Stimulated activated CD8-positive, alpha-beta memory T cell treated with anti-CD3 and anti-CD28 coated beads, Interleukin-2, amount 100 ng/mL, for 48 hours (primary cell): ENCODE measurements at places on chromosomes 5 and 9.

DNA sequence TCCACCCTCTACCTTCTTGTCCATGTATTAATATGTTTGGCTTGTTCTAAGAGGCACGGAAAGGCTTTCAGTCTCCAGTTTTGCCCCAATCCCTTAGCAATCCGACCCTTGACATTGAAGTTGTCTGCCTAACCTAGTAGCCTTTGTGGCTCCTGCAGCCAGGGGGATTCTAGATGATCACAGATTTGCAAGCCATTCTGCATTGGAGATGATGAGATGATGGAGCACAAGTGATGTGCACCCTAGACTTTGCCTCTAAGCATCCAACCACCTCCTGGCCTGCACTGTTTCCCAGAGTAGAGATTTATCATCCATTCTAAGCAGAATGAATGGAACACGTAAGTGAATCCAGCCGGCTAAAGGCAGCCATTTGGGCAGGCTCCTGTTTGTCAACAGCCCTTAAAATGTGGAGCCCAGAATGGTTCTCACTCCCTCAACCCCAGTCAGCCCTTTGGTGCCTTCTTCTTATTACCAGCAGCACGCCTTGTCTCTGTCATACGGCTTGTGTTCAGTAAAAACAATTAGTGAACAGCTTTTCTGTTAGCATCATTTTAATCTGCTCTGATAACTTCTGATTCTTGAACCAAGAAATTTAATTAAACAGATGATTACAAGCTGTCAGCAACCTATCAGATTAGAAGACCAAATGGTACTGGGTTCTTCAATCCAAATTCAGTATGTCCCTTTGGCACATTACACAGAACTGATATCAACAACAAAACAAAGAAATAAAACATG is 5.7 kb upstream of the TRAF1 start:
- DNase-seq = no peak

DNA sequence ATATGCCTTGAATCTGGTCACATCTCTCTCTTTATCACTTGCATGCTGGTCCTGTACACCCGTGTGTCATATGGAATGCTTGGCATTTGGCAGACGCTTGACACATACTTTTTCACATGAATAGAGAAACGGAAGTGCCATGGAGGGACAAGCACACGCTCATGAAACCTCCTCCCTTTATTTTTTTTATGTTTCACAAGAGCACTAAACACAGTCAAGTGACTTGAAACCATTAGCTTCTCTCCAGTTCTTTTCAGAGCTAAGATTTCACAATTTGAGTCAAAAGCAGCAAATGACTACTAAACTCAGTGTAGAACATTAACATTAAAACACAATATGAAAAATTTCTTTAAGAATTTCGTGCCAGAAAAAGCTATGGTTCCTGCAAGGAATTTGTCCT is 151.1 kb downstream of the DOCK2 start:
- DNase-seq = no peak

- no peak for DNase-seq
Measured at GRCh38 chr5:94396687-94397086, 221.7 kb downstream of the KIAA0825 start.

DNA sequence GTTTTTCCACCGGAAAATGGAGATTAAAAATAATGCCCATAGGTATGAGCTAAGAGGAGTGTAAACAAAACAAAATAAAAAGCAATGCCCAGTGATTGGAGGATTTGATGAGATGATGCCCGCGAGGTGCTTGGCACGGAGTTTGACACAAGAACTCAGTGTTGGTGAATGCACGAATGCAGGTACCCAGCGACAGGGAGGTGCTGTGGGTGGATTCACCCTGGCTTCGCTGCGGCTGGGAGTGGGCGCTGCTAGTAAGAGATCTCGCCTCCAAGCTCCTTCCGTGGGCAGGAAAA is 526 bp upstream of the STXBP1 start:
- no peak for DNase-seq

GRCh38 chr9:25742256-25742655 is 64.0 kb upstream of the TUSC1 start:
- DNase-seq = no peak

DNA sequence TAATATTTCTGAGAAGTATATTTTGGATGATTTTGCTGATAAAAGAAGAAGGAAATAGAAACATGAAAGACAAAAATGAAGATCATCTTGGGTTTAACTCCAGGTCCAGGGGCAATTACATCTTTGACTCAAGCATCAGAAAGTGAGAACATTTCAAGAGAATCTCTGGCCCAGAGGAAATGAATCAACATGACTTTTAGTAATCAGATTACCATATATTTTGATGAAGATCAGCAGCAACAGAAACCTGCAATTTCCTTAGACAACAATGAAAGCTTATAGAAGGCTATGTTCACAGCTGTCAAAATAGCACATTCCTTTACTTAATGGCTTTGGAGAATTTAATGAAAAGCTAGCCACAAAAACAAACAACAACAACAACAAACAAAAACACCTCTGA is 638.1 kb downstream of the EFNA5 start:
- no peak for DNase-seq

DNA sequence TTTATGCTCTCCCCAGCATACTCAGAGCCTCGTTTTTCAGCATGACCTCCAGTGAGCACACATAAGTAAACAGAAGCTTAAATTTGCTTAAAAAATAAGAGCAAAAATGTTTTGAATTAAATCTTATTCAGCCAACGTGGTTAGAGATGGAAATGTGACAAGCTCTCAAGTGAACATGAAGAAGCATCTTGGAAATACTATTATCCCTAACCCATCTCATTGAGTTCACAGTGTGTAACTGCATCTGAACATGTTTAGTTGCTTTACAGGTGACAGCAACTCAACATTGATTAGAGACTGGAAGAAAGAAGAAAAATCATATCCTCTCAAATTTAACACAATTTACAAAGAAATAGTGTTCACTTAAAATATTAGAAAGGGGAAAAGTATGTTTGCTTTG is 1785.1 kb downstream of the MAT2B start:
- DNase-seq = no peak

DNA sequence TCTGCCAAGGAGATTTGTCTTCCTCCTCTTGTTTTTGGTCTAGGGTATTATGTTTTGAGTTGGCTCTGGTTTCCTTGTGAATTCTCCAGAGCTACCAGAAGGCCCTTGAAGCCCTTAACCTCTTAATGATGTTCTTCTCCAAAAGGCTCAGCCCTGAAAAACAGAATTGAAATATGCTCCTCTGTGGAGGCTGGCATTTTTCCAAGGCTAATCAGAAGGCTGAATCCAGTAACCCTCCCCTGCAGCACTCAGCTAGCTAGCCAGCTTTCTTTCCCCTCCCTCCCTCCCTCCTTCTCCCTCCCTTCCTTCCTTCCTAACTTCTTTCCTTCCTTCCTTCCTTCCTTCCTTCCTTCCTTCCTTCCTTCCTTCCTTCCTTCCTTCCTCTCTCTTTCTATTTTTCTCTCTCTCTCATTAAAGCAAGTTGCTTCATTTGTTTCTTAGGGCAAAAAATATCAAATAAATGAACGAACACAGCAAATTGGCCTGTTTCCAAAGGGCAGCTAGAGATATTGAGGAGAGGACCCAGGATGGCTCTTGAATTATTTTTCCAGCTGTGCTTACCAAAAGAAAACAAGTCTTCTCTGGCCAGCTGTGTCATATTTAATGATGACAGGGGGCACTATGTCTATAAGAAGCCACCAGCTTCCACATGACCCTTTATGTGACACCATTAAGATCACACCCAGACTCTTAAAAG is 38.7 kb downstream of the JAKMIP2 start:
- DNase-seq = no peak

DNA sequence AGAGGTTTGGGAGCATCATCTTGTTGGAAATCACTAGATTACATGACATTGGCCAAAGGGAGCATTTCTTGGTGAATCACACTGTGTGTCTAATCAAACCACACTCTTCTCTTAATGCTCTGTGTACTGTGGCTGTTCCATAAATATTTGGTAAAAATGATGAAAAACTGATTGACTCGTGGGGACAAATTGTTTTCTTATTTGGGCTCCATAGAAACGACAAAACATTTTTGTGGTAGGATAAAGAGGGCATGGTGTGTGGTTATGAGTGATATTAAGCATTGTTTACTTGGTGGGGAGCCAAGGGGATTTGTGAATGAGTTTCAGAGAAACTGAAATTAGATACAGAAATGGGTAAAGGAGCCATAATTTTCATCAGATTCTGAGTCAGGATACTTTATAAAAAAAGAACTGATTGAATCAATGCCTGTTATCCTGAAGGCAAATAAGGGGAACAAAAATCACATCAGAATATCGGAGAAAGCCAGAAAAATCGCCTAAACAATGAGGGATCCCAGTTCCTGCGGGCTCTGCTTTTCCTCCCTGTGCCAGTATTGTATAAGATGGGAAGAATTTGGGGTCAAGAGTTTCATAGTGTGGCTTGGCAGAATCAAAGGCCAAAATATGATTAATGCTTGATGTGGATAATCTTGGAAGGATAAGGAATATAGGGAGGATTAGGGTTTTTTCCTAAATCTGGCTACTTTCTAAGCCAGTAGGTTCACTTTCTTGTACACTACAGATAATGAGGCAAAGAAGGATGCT is 33.3 kb downstream of the FBXL7 start:
- DNase-seq = no peak

- no peak for DNase-seq
Measured at GRCh38 chr5:61245936-61246335, 83.7 kb upstream of the SMIM15 start.

DNA sequence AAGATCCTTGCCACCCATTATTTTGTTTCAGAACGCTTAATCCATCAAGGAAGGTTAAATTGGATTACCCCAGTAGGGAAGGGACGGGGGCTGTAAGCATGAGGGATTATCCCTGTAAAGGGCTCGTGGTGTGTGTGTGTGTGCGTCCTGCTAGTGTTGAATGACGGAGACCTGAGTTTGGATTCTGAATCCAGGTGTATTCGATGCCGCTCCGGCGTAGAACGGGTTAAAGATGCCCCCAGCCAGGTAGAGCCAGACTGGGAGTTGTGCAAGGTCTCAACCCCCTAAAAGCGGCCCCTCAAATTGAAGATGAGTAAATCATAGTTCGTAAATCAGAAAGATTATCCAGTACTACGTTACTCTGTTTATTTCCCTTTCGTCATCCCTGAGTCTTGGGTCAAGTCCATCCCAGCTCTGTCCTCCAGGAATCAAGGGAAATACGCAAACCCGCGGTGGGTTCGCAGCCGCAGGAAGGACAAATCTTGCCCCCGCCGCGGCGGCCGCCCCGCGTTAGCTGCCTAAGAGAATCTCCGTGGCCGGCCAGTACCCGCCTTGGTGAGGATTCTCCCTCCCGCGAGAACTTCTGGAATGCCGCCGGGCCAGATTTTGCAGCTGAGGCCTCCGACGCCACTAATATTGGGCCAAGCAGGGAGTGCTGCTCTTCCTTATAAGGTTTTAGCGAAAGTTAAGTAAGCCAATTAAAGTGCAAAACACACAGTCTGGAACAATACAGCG is 586 bp upstream of the MTAP start:
- DNase-seq = no peak

DNA sequence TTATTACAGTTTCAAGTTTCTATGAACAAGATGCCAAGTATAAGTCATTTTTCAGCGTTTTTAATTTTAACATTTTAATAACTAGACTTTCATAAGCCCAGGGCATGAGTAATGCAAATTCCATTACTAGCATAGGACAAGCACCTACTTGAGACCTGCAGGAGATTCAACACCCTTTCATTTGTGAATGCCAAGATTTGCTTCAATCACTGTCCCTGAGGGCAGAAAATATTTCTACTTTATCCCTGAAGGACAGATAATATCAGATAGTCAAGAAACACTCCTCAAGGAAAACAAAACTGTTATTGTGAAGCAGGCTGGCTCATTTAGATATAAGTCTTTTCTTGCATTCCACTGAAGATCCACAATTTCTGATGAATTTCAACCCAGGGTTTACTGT is 27.7 kb upstream of the ZNF622 start:
- DNase-seq = no peak

- DNase-seq = no peak
Measured at GRCh38 chr9:135328485-135329417, 150.8 kb upstream of the PPP1R26 start.

DNA sequence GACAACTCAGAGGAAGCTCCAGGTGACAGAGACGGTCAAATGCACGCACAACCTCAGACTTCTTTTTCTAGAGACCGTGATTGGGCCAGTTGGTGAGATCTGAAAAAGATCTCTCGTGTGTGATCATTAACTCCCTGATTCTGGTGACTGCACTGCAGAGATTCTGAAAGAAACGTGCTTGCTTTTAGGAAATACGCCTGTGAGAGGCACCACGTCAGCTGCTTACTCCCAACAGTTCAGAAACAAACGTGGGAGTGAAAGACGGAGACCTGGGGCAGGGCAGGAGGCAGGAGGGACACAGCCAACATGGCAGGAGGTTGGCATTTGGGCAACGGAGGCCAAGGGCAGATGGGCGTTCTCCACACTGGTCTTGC is 15.9 kb downstream of the SLC12A7 start:
- no peak for DNase-seq

- no peak for DNase-seq
Measured at GRCh38 chr5:88677943-88678769, 204.8 kb downstream of the MEF2C start.

- DNase-seq = no peak
Measured at GRCh38 chr5:132258102-132259068, 889 bp downstream of the PDLIM4 start.

DNA sequence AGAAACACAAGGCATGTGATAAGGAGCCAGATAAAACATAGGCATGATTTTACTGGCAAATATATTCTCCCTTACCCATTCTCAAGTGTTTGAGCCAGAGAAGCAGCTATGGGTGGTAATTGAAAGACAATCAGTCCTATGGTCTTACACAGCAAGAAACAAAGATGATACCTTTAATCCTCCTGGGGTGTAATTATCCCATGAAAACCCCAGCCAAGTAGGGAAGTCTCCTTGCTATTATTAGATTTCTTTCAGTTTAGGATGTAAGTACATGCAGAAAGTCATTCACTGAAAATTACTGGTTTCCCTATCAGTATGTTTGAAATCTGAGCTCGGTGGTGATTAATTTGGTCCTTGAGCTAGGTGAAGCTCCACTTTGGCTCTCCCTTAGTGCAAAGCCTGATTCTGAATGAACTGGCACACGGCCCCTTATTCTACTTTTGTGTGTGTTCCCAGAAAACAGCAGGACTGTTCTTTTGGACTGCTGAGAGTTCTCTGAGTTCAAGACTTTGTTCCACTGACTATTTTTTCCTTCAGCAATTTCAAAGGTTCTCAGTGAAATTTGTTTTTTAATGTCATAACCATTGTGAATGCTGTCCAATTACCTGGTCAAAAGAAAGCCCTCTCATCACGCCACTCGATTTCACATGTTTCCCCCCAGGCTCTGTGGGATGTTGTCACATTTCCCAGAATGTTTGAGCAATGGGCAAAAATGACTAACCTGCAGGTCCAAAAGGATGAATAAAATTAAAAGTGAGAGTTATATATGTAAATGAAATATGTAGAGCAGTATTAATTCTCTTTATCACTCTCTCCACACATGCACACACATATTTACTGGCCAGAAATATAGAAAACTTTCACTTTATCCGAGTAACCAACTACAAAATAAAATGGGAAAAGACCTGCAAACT is 343.0 kb downstream of the RAB3C start:
- no peak for DNase-seq

DNA sequence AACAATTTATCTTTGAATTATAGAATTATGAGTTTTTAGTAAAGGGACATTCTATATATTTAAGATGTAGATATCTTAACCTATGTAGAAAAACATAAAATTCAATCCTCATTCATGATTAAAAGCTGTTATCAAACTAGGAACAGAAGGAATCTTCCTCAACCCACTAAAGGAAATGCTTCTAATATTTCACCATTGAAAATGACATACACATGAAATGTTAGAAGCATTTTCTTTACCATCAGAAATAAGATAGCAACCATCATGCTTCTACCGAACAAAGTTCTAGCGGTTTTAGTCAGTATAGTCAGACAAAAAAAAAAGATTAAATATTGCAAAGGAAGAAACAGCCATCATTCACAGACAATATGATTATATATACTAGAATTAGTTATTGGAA is 32.2 kb downstream of the SHOC1 start:
- no peak for DNase-seq
